CD4-positive, alpha-beta T cell treated with Interleukin-15 for 4 hours (primary cell): ENCODE measurements at places on chromosomes 4 and X.

DNA sequence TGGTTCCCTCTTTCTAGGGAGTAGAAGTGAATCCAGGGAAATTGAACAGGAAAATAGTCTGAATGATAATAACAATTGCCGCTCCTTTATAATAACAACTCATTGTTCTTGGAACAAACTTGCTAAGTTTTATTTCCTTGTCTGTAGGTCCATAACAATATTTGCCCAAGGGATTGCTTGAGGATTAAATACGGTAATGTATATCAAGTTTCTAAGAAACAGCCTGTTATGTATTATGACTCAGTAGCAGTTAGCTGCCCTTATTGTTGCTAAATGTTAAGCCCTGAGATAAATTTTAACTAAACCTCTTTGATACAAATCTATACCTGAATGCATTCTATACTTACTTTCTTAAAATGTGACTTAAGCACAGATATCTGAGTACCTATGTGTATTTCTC lies 215.9 kb upstream of the AADAT start:
- no peak for DNase-seq

- no peak for DNase-seq
Observed at GRCh38 chrX:27675493-27675892, 85.3 kb downstream of the DCAF8L2 start.

DNA sequence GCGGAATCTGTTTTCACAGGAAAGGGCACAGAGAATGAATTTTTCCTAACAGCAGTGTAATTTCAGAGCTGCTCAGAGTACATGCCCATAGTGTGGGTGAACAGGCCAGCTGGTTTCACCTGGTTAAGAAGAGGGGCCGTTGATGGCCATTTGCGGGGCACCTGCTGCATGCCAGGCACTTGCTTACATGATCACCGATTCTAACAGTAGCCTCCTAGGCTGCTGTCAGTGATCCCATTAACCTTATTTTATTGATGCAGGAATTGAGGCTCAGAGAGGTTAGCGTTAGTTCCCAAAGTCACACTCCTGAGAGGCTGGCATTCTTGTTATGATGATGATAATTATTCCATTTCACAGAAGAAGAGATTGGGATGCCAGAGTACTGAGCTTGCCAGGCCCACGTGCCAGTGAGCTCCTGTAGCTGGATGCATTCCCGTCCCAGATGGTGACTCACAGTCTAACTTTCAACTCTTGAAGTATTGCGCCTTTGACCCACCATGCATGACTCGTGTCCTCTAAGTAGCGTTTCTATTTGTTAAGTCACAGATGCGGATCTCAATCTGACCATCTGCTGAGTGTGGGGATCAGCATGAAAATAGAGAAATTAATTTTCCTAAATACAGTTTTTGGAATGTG lies 76.5 kb downstream of the PSAPL1 start:
- no peak for DNase-seq

DNA sequence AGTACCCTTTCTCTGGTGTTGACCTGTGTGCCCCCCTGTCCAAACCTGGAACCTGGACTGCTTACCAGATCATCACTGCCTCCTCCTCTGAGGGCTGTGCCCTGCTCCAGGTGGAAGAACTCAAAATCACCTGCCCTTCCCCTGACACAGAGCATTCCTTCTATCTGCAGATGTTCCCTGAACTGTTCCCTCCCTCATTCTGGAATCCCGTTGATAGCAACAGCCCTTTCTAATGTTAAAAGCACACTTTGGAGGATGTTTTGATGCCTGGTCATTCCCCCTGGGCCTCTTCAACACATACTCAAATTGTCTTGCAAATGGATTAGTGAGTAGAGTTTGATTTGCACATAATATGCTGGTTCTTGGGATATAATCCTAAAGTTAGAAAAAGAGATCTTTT lies 225.8 kb downstream of the FGF13 start:
- no peak for DNase-seq

DNA sequence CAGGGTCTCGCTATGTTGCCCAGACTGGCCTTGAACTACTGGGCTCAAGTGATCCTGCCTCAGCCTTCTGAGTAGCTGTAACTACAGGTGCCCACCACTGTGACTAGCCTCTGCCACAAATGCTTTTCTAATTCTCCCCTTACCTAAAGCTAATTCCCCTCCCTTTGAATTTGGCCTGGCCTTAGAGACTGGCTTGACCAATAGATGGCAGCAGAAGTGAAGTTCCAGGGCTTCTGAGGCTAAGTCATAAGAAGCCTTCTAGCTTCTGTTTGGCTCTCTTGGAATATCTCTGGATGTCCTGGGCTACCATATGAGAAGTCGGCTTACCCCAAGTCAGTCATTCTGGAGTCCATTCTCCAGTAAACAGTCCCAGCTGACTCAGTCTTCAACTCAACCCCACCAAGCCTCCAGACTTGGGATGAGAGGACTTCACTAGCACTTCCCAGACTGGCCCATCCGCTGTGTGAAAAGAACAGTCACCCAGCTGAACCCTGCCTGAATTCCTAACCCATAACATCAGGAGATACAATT lies 61.0 kb downstream of the HPRT1 start:
- no peak for DNase-seq

DNA sequence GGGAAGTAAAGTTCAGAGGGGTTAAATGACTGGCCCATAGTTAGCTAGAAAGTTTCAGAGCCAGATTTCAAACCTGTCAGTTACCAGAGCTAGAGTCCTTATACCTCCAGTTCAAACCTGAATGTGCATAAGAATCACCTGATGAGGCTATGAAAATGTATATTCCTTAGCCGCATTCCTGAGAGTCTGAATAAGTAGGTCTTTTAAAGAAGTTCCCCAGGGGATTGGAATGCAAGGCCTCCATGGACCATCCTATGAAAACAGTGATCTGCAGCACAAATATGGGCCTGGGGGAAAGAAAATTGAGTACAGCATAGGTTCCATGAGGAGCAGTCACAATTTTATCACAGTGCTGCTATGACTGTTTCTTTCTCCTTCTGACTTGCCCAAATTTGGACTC lies 263.9 kb upstream of the CXorf66 start:
- DNase-seq = no peak

GRCh38 chr4:104870495-104871233 lies 276.0 kb upstream of the TET2 start:
- DNase-seq = no peak

DNA sequence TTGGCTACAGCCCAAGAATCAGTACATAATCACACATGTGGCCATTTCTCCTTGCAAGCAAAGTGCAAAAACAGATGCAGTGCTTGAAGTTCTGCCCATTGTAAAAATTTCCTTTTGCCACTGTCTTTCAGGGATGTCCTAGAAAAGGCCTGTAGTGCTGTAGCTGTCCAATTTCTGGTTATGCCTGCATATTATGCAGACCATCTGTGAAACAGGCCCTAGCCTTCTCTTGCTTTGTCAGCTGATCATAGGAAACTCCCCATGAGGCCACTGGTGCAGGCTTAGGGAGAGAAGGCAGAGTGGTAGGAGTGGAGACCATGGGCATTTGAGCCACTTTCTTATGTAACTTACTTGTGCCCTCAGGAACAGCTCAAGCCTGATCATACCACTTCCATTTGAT lies 130.4 kb upstream of the GABRA2 start:
- no peak for DNase-seq

GRCh38 chr4:128519163-128519830 lies 231.7 kb upstream of the PGRMC2 start:
- DNase-seq = no peak

DNA sequence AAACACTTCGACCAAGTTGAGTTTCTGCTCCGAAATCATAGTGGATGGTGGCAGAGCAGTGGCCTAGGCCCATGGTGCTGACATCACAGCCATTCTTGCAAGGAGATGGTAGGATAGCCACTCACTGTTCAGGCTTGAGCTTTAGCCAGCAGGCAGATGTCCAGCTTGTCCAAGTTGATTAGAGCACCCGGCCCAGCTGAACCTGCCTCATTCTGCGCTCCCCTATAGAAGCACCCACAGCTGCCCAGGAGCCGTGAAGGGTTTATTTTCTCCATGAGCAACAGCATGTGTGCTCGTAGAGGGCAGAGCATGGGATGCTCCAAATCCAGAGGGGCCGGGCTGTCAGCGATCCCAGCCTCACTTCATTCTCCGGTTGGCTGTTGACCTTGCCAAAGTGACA lies 16.2 kb downstream of the PIGG start:
- no peak for DNase-seq

GRCh38 chr4:12701384-12701783 lies 782.8 kb downstream of the RAB28 start:
- no peak for DNase-seq

- no peak for DNase-seq
Observed at GRCh38 chr4:48114412-48114811, 19.6 kb downstream of the TXK start.

DNA sequence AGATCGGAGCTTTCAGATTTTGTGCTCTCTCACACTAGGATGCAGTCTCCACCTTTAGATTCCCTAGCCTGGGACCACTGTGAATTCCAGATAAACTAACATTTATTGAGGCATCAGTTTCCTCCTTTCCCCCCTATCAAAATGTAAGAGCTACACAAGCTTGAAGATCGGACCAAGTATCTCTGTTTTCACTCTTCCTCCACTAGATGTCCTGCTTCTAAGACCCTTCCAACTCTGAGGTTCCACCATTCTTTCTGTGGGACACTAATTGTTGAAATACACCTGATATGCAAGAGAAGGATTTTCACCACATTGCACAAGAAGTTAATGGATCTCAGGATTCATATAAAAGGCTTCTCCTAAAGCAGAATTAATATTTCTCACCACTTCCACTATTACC lies 43.0 kb upstream of the PHOX2B start:
- no peak for DNase-seq

- no peak for DNase-seq
Observed at GRCh38 chrX:150463566-150463965, 100.4 kb downstream of the MAMLD1 start.

- DNase-seq = no peak
Observed at GRCh38 chr4:14115106-14115505, 487.6 kb upstream of the BOD1L1 start.

DNA sequence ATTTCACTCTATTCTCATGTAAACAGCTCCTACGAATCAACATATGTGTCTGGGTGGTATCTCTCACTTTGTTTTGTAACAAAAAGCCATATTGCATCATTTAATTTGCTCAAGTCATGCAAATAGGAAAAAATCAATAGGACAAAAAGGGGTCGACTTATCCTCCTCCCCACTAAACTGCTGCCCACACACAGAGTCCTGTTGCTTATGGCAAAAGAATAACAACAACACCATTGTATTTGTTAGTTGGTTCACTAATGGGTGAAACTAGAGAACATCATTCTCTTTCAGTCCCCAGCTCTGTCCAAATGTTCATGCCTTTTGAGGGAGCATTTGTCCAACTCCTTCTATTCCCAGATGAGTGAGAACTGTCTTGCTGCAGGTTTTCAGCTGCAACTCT lies 2.1 kb downstream of the HHIP start:
- DNase-seq = no peak

DNA sequence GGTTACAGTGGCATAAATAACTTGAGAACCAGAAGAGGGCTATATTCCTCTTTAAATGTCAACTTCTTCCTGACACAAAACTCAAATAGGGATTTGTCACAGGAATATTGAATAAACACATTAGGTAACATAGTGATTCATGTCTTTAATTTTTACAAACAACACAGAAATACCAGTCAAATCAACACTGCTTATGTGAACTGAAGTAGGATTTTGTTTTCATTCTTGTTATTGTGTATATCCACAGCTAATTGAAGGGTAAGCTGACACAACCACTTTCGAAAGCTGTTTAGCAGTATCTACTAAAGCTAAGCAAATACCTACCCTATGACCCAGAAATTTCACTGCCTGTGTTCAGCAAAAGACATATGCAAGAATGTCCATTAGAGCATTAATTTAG lies 120.4 kb upstream of the EOLA2 start:
- DNase-seq = no peak
